Kidney (tissue), 22 donors: ENCODE measurements at places on chromosomes 7 and 10. TPM values are rescaled to one million over a fixed set of nuclear protein-coding genes. Genes with fewer than 3 reads are reported as not detected.
A peak's percentile ranks its signal among the peaks of the same experiment; 100 is the strongest.

DNA sequence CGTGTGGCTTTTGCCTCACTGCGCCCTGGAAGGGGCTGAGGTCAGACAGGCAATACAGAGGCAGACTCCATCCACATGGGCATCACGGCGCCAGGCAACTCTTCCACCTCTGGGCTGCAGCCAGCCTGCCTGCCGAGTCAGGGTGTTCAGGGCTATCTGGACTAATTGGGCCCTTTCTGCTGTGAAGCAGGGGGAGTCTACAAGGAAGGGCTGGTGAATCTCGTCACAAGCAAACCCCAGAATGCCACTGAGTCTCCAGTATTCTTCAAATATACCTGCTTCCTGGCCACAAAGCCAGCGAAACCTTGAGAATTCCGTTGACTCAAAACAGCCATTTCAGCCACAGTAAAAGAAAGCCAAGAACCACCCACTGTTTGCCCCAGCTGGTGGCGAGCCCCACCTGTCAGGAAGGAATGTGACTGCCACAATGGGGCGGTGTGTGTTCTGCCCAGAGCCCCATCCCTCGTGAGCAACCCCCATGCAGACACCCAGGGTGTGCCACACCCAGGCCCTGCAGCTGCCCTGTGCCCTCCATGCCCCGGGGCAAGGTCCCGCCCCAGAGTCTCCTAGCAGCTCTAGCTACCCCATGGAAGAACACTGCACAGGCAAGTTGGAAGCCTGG is 117.3 kb downstream of the FAM53B start:
- no peak for DNase-seq

- DNase-seq, result peak; percentile 84
These were observed 38.6 kb upstream of the MET start for GRCh38 chr7:116633131-116633988.

- no peak for DNase-seq
These were observed 21.9 kb upstream of the ZNF488 start for GRCh38 chr10:47405857-47406547.

- no peak for DNase-seq
These were observed 316.5 kb upstream of the ADARB2 start for GRCh38 chr10:2053805-2054204.

DNA sequence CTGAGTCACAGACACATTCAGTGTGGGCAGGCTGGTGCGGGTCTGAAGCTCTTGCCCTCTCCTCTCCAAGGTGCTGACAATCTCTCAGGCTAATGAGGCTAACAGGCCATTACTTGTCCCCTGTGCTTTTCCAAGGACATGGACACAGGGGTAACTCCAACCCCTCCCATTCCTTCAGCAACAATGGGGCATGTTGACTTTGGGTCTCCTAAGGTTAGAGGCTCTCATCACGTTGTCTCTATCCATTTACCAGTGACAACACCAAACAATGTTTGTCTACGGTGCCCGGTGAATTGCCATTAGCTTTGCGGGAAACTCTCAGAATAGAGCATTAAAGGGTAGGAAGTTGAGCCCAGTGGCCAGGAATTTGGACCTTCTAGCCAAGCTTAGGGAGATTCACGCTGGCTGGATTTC is 101.6 kb upstream of the TNS3 start:
- no peak for DNase-seq

GRCh38 chr7:157297185-157297584 is 39.6 kb upstream of the DNAJB6 start:
- no peak for DNase-seq

- no peak for DNase-seq
These were observed 286.8 kb downstream of the SKIDA1 start for GRCh38 chr10:21238717-21239116.

- DNase-seq, result no peak
These were observed 109.0 kb downstream of the ZMYND11 start for GRCh38 chr10:244227-244626.

GRCh38 chr7:138169441-138169851 is 93.2 kb downstream of the AKR1D1 start:
- DNase-seq, result peak; percentile 30

GRCh38 chr10:79400146-79401004 is 45.0 kb downstream of the ZCCHC24 start:
- peak; percentile 64 for DNase-seq

DNA sequence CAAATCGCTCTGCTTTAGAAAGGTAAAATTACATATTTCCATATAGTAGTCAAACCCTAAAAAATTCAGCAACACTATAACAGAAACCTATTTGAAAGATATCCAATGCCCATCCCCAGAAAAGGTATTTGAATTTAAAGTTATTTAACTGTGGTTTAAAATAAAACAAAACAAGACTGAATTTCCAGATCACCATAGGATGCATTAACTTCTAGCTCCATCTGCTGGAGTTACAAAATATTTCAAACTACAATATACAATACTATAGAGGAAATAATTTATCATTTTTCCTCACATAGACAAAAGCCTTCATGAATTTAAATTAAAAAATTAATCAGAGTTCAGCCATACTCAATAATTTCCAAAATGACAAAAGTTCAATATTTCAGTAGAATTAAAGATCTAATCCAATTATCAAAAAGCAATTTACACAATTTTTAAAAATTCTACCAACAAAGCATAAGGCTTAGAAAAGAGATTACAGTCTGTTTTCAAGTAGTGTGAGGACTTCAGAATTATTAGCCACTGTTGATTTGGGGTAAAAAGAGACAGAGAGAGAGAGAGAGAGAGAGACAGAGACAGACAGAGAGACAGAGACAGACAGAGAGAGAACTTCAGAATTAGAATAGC is 75.9 kb downstream of the LMBR1 start:
- DNase-seq, result peak; percentile 10

- DNase-seq, result no peak
These were observed 42.0 kb downstream of the GALNT17 start for GRCh38 chr7:71173955-71174354.

GRCh38 chr7:50648076-50648475 is 82.9 kb upstream of the DDC start:
- DNase-seq, result no peak

GRCh38 chr10:107081644-107082043 is 82.9 kb downstream of the SORCS1 start:
- DNase-seq, result no peak

GRCh38 chr7:87816389-87816788 is 59.8 kb downstream of the SLC25A40 start:
- DNase-seq, result no peak

DNA sequence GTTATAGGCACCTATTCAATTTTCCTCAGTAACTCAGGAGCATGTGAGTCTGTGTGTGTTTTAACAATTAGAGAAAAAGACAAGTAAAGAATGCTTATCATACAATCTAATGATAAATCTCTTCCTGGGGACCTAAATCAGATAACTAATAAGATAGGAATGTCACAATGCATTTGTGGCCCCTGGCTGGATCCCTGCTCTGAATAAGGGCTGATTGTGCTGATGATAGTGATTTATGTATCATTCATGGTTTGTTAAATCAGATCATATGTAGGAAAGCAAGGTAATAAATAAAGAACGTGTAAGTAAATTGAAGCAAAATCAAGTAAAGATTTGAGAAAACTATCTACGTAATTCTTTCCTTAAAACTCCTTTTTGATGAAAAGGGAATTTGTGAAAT is 145.9 kb downstream of the C7orf25 start:
- DNase-seq, result no peak

GRCh38 chr10:100340948-100341847 is 5.8 kb upstream of the SCD start:
- DNase-seq, result no peak

FAM237B gene
- not detected for total RNA-seq

CSTF2T gene
- total RNA-seq, result 24.9 TPM

STOX1 gene
- total RNA-seq, result 1.5 TPM

ST8SIA6 gene
- 0.91 TPM for total RNA-seq

GBX1 gene
- total RNA-seq, result not detected

ZNF273 gene
- total RNA-seq, result 5.4 TPM
